CD4-positive, alpha-beta memory T cell (primary cell): ENCODE measurements at places on chromosomes 7 and 10. TPM values are rescaled to one million over a fixed set of nuclear protein-coding genes. Genes with fewer than 3 reads are reported as not detected.

Gene FEZF1
- total RNA-seq = not detected

Gene CRYGN
- total RNA-seq = not detected

Gene MYH16
- not detected for total RNA-seq

Gene FXYD4
- not detected for total RNA-seq

- DNase-seq = no peak
These were observed 204.4 kb upstream of the PTER start for GRCh38 chr10:16232441-16232840.

DNA sequence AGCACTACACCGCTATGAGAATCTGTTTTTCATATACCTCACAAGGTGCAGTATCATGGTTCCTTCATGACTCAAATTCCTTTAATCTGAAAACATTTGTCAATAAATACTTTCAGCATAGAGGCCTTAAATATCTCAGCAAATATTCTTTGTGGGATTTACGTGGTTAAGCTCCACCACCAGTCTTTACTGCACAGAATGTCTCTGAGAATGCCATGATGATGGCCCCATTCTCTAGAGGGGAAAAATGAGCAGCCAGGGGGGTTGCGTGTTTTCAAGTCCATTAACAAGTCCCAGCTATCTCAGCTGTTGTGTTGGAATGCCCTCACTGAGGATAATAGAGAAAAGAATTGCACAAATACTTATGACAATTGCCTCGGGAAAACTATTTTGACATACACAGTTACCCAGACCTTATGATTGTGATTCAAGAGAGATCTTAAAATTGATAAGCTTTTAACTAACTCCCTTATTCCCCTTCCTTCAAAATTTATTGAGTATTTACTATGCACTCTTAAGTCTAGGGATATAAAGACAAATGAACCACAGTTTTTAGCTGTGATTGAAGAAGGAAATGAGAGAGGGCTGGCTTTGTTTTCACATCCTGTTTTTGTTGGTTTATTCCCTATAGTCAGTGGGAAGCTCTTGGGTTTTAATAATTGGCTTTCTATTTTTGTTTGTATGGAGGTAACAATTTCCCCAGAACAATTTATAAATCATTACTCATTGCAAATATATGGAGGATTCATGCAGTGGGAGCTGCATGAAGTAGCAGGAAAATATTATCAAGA is 176.5 kb upstream of the VWC2 start:
- DNase-seq = no peak

GRCh38 chr10:77888356-77888703 is 38.2 kb downstream of the DLG5 start:
- no peak for DNase-seq

DNA sequence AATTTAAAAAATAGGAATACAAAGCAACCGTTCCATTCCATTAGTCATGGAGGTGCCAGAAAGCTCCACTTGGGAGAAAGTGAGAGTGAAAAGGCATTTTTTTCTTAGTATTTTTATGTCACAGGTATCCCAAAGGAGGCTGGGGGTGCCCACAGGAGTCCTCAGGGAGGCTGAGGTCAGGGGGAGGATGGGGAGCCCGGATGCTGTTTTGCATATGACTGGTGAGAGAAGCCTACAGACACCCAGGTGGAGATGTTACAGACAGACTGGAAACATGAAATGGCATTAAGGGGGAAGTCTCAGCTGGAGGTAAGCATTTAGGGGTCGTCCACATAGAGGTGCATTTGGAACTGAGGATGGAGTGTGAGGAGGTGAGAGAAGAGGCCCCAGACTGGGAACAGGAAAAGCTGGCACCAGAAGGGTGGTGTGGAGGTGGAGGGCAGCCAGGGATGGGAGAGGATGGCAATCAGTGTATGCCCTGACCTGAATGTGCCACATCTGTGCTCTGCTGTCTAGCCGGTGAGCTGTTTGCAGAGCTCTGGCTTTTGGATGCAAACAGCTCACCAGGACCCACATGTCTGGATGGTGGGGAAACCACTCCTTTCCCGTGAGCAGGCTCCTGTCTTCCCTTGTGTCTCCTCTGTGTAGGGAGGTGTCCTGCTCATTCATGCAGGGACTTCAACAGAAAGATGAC is 101.1 kb downstream of the RAMP3 start:
- no peak for DNase-seq

- no peak for DNase-seq
These were observed 253.7 kb upstream of the SORCS1 start for GRCh38 chr10:107418085-107418806.

GRCh38 chr10:132375116-132375794 is 21.7 kb upstream of the PWWP2B start:
- DNase-seq = no peak

- DNase-seq = no peak
These were observed 205.2 kb downstream of the SEC23IP start for GRCh38 chr10:120097766-120098165.

DNA sequence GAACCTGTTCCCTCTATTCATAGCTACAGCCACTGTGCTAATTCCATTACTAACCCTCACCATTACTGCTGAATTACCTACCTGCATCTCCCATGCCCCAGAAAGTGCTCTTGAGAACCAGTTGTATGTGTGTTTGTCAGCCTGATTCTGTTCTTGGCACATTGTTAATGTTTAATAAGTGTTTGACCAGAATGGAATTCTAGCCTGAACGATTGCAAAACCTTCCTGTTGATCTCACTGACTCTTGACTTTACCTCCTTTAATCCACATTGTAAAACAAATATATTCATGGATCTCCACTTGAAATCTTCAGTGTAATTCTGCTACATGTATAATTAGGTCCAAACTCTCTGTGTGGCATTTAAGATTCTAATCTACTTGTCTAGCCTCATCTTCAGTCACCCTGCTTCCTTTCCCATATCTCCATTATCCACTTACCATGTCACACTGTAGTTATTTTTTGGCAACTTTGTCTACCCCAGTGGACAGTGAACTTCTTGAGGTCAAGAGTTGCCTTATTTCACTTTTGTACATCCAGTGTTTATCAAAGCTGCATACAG is 4.9 kb downstream of the ZNF277 start:
- DNase-seq = no peak

DNA sequence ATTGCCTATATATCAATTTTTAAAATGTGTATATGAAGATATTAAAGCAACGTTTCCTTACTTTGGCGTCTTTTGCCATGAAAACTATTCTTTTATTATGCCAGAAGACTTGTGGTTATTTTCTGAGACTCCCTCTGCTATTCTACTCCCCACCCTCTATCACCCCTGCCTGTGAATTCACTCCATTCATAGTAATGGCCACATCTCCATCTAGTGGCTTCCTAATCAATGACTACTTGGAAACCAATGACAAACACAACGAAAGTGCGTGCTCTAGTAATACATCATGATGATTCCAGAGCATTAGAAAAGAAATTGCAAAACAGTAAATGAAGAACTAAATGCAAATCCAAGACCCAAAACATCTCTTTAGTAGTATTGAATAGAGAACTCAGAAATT is 186.7 kb upstream of the HGF start:
- no peak for DNase-seq

GRCh38 chr10:4081685-4082111 is 296.7 kb upstream of the KLF6 start:
- no peak for DNase-seq

DNA sequence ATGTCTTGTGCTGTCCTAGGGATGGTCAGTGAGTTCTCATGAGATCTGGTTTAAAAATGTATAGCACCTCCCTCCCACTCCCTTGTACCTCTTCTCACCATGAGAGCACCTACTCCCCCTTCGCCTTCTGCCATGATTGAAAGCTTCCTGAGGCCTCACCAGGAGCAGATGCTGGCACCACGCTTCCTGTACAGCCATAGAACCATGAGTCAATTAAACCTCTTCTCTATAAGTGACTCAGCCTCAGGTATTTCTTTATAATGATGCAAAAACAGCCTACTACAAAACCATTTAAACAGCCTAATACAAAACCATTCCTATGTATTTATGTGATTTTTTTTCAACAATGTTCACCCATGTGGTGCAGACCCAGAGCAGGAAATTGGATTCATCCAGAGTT is 32.0 kb downstream of the KDM7A start:
- no peak for DNase-seq

GRCh38 chr10:27654284-27654683 is 91.3 kb downstream of the MKX start:
- no peak for DNase-seq
